Activated CD8-positive, alpha-beta memory T cell treated with anti-CD3 and anti-CD28 coated beads for 4 hours (primary cell): ENCODE measurements at places on chromosomes 5 and 9.

DNA sequence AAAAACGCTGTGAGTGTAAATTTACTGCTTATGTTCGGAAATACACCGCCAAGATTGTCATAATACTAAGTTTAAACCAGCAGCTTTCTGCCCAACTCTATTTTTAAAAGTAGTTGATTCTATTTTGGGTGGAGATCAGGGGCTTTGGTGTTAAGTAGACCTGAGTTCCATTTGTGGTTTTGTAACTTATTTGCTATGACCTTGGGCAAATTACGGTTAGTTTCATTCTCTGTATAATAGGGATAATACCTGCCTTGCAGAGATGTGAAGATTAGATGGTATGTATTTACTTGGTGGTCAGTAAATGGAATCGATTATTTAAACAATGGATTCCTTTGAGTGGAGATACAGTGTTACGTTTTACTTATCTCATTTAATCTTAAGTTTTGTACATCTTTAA is 1.6 kb downstream of the RAD23B start:
- no peak for DNase-seq

DNA sequence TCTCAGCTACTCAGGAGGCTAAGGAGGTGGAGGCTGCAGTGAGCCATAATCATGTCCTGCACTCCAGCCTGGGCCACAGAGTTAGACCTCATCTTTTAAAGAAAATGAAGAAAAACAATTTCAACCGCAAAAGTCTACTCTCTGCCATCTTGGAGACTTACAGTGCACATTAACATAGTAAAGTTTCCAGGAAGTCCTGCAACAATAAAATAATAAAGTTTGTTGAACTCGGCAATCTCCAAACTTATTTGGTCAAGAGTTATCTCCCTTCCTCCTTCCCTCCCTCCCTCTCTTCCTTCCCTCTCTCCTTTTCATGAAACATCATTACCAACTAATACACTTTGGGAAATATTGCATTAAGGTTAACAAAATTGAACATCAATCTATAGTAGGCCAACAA is 94.1 kb upstream of the JAK2 start:
- no peak for DNase-seq

GRCh38 chr5:133894143-133894542 is 74.3 kb downstream of the C5orf15 start:
- DNase-seq = no peak

GRCh38 chr5:139668064-139668880 is 20.1 kb downstream of the CXXC5 start:
- no peak for DNase-seq

- no peak for DNase-seq
Observed at GRCh38 chr5:92662741-92663140, 918.3 kb downstream of the NR2F1-AS1 start.

DNA sequence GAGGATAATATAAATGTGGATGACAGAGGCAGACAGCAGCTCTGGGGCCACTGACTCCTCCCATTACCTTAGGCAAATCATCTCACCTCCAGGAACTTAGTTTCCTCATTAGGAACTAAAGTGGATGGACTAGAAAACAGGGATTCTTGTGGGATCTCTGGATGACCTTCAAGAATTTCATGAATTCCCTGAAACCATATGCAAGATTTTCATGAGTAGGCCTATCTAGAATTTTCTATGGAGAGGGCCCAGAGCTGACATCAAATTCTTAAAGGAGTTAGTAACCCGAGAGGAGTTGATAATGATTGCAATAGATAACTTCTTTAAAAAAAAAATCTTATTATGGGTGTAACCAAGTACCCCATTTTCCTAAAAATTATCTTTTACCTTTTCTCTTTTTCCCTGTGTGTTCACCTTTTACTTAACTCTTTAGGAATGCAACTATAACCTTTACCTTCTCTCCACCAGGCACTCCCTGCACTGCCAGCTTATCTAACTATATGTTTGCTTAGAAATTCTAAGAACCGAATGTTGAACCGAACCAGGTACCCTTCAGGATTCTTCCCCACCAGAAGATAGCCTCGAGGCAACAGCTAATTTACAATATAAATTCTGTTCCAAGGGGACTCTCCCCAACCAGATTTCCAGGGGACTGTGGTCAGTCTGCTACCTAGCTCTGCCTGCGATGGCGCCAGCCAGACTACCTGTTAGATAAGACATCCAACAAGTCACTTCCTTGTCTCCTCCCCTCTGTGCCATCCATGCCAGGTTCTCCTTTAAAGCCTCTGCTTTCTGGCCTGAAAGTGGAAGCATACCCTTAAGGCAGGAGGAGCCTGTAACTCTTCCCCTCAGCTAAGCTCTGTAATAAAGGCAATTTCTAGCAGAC is 86.0 kb downstream of the GCNT4 start:
- DNase-seq = no peak

GRCh38 chr5:138706655-138707480 is 46.4 kb upstream of the CTNNA1 start:
- no peak for DNase-seq

- no peak for DNase-seq
Observed at GRCh38 chr5:91125916-91126315, 257.2 kb downstream of the ARRDC3 start.

- DNase-seq = no peak
Observed at GRCh38 chr9:114008667-114009410, 69.3 kb downstream of the AMBP start.

GRCh38 chr9:89528131-89528530 is 30.2 kb upstream of the SEMA4D start:
- no peak for DNase-seq

DNA sequence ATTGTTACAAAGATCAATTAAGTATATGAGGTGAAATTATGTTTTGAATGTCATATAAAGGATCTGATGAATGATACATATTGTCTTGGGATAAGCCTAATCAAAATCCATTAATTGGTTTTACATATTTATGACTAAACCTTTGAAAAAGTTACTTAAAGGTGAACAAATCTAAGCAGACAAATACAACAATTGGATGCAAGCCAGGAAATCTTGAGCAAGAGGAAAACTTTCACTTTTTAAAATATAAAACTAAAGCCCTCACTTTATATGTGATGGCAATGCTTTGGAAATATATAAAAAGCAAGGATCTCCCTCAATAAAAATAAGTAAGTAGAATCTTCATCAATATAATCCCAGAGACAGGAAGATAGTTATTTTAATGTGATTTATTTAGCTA is 80.1 kb downstream of the EDIL3 start:
- no peak for DNase-seq

GRCh38 chr9:137029058-137029936 is 1.3 kb upstream of the ABCA2 start:
- DNase-seq = peak; percentile 52

DNA sequence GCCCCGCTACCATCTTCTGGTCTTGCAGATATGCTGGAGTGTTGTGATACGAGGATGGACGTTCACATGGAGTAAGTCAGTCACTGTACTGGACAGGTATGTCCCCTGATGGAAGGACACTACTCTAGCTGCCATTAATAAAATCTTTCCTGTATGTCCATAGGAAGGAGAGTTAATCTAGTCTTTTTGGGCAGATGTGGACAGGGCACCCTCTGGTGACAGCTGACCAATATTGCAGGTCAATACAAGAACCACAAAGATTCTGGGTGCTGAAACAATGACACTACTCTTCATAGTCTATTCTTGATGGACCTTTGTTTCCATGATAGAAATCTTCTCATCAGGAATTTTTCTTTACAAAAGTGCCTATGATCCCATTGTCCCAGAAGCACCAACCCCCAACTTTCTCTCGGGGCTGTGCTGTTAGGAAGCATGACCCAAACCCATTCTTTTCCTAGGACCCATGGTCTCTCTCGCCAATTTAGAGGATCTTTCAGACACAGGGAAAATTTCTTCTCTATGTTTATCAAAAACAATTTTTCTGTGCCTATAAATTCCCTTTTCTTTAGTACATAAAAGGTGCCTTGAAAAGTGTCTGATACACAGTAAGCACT is 376.9 kb downstream of the DTWD2 start:
- no peak for DNase-seq

DNA sequence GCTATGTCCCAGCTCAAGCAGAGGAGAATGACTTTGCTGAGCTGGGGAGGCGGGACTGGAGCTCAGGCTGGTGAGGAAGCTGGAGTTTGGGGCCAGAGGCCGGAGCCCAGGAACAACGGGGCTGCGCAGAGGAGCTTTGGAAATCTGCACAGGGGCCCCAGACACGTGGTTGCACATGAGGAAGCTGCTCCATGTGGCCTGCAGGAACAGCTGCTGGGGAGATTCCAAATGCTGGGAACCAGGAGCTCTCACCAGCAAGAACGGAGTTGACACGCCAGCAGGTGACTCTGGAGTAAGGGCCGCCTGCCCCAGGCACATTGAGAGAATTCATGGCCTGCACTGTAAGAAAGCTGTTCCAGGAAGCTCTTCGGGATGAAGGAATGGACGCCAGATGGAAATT is 91.0 kb downstream of the OLFM1 start:
- no peak for DNase-seq

DNA sequence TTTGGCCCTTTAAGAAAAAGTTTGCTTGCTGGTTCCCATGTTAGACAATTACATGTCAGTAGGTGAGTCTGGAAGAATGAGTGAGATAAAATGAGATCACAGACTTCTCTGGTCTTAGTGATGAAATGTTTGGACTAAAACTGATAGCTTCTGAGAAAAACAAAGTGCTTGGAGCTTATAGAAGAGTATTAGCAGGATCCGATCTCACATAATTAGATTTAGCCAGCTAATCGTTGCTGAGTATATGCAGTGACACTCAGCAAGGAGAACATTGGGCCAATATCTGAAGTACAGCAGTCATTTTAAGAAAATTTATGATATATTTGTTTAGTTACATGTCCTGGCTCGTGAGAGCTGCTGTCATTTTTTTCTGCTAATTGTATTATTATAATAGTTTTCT is 135.8 kb downstream of the SNCAIP start:
- DNase-seq = no peak

DNA sequence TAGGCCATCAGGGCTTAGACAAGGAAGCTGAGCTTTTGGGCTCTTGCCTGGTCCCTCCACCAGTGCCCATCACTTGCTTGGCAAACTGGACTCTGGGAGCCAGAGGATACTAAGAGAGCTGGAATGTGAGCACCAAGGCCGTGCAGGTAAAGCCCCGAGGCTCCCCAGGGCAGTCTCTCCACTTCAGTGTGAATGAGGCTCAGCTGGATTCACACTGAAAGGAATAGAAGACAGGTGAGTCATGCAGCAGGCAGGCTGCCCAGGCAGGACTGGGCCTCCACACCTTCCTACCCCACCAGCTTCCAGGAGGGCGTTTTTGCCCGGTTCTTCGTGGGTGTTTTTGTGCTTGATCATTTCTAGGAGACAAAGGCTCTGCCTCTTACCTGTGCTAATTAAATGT is 7.3 kb upstream of the CTSV start:
- DNase-seq = no peak

GRCh38 chr9:126126807-126127206 is 199.8 kb upstream of the MVB12B start:
- DNase-seq = no peak

DNA sequence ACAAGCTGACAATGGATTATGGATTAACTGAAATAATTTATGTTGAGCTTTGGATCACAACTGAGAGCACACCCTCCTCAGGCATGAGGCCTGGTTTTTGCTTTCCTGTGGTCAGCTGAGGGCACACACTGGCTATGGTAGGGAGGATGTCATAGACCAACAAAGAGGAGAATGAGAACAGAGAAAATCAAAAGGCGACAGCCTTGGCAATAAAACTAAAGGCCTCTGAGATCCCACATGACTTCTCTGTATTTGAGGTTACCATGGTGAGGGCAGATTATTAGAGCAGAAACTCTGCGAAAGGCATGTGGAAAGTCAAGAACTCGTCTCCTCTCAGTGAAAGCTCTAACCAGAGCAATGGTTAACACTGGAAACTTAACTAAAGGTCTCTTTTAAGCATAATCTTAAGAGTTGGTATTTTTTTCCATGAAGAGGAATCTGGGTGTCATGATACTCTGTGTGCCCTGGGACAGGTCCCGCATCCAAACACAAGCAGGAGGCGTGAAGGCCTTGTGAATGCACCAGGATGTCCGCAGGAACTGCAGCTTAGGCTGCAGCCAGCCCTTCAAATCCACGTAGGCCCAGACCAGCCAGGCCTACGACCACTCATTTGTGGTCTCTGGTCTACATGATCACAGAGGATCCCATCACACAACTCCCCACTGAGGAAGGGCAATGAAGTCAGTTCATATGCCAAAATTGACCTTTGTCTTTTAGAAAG is 12.4 kb upstream of the MEIKIN start:
- no peak for DNase-seq

DNA sequence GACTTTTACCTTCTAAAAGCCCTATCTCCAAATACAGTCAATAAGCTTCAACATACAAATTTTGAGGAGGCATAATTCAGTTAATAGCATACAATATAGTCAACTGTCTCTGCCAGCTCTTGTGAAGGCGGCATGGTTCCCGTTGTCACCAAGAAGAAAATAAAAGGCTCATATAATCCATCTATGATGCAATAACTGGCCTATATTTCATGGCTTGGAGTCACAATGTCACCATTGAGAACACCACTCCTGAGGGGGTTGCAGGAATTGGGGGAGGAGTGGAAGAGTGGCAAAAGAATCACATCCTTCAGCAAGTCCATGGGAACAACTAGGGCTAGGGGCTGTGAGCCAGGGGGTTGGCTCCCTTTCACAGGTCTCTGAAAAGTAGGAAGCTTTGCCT is 16.0 kb upstream of the ASTN2 start:
- DNase-seq = no peak
